NCI-H1092 treated with DMSO at 0.1 percent for 48 hours (cell line): ENCODE measurements at places on chromosomes 2 and 18.

DNA sequence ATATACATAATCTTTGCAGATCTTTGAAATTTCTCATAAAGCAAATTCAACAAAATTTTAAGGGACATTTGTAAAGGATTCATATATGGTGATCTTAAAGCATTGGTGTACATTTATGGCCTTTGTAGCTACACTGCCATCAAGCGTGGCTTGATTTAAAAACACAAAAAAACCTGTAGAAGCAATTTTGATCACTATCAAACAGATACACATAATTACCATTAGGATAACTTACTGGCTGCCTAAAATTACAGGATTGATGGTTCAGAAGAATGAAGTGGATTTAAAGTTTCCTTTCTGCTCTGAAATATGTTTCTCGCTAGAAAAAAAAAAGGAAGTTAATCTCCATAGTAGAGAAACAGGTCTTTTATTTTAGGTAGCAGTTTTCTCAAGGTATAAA lies 31.4 kb downstream of the MAPRE2 start:
- DNase-seq: no peak

GRCh38 chr2:88651646-88652045 lies 24.4 kb upstream of the EIF2AK3 start:
- no peak for DNase-seq

DNA sequence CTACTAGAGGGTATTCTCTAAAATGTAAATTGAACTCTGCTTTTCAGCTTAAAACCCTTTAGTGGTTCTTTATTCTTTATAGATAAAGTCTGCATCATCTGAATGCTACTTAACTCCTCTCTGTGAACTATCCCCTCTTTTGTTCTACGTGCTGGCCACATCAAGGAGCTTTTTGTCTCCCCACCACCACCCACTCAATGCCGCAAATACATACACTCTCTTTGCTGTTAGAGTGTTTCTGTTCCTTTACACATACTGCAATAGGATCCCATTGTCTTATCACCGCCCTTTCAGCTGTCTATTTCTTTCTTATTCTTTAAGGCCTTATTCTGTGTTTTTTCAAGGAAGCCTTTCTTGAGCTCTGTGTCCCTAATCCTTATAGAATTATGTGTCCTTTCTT lies 83.3 kb downstream of the EML4 start:
- DNase-seq: no peak

DNA sequence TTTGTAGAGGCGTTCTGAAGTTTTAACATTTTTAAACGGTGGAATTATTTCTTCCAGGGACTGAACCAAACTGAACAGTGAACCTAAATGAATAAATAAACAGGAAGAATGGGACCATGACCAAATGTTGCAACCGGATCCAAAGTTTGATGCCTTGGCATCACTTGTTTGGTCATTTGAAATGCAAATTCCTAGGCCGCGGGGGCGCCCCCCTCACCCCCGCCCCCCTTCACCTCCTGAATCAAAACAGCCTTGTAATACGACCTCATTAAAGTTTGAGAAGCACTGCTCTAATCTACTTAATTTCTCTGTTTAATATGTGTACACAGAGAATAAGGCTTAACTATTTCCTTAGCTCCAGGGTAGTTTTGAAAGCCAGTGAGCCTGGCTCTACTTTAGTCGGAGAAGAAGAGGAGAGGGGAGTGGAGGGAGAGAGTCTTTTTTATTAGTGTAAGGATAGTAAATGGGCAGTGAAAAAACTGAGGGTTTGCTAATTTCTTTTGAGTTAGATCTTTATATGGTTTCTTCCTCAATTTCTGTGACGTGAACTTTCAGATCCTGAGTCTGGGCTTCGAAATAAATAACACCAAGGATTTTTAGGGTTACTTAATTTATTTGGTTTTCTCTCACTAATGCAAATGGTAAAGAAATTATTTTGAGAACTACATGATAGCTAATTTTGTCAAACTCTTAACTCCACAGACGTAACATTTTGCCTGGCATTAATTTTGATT lies 5.7 kb downstream of the C2orf80 start:
- no peak for DNase-seq

- no peak for DNase-seq
These were observed 4.0 kb upstream of the MREG start for GRCh38 chr2:216017365-216017764.

- no peak for DNase-seq
These were observed 28.4 kb downstream of the CNRIP1 start for GRCh38 chr2:68291314-68291713.

DNA sequence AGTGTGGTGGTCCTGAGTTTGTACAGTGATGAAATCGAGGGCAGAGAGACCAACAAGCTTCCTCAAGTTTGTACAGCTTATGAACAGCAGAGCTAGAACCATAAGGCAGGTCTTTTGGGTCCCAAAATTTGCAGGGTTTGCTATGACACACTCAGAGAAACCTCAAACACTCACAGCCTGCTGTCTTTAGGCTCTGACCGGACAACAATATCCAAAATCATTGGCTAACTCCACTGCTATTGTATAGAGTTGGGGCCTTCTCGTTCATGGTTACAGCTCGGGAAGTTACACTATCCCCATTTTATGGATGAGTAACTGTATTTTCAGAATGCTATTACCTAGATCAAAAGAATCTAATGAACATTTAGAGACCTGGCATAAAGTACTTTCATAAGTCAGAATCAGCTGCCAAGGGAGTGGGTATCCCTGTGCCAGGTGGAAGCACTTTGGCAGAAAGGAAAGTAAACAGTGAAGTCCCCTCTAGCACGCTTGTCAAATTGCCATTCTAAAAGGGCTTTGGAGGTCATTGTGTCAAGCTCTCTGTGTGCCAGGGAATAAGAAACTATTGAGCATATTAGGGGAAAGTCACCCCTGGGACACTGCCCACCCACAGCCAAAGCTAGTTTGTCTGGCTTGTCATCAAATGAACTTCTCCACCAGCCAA lies 331.8 kb downstream of the ALK start:
- peak; percentile 51 for DNase-seq

DNA sequence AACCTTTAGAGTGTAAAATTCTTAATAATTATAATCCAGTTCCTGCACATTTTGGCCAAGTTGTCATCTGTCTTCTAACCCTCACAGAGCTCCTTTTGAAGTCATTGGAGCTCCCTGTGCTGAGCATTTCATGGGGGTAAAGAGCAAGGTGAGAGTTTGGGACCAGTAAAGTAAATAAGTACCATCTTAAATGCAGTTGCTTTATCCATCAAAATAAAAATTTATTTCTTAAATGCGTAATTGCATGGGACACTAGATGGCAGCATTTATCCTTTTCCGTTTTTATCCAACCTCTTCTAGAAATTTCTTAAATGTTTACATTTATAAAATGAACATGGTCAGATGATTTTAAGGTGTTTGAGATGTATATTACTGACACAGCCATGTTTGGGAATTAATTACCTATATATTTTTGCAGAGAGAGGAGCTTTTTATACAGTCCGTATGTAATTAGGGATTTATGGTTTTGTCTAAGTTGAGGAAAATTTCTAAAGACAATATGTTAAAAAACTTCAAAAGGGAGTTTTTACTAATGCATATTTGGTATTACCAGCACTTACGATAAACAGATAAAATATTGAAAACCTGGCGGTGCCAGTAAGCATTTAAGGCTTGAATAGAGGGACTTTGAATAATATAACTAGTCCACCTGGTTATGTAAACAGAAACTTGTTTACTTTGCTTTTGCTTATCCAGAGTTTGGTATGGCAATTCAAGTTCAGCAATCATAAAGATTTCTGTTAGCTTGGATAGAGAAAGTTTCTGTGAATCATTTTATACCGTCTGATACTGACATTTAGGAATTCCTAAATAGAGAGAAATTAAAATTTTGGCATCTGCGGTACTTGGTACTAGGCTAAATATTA lies 54.5 kb downstream of the ACSL3 start:
- no peak for DNase-seq

DNA sequence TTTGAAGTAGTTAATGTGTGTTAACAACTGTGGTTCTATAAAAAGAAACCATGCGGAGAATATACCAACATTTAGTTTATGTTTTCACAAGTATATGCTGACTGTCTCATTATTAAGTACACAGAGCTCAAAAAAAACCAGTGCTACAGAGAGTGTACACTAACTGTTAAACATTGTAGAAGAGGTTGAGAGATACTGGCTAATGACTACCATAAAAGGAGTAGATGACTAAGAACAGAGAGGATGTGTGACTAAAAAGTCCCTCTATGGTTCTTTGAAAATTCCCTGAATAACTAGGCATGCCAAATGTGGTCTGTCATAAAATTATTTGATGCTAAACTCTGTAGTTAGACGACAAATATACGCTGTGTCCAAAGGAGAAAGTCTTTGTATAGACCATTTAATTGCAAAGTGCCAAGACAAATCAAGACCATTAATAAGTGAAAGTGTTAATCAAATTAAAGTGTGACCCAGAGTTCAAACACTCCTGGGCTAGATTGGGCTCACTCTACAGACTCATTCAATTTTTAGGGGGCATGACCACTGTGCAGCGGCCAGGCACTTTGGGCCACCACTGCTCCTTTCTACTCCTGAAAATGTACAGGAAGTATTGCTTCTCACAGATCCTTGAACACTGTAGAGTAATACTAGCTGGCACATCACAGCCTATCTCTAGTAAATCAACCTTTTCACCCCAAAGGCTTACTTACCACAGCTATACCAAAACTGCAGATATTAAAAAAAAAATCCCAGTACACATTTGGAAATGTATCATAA lies 45.1 kb upstream of the SERTAD2 start:
- no peak for DNase-seq

DNA sequence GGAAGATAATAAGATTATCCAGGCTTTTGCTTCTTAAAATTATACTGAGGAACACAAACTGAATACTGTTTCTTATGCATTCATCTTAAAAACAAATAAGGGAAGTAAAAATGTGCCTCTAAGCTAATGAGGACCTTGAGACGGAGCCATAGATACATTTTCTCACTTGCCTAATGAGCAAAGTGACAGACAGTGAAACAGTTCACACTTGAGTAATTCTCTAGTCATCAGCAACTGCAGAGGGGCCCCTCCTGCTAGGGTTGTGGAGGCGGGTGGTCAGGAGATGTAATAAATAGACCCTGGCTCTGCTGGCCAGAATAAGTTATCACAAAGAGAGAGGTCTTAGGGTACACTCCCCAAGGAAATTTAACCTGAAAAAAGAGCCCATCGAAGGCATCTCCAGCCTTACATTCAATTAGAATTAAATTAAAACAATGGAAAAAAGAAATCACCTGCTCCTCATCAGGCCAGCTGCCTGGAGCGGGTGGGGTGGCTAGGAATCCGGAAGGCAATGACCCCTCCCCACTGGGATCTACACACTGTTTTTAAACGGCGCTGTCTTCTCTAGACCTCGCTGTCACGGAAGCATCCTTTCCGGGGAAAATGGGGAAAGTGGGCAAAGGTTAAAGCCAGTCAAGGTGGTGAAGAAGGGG lies 32.6 kb upstream of the INSIG2 start:
- DNase-seq: no peak

- DNase-seq: peak; percentile 15
These were observed 36.0 kb upstream of the STAT1 start for GRCh38 chr2:191049728-191050639.

DNA sequence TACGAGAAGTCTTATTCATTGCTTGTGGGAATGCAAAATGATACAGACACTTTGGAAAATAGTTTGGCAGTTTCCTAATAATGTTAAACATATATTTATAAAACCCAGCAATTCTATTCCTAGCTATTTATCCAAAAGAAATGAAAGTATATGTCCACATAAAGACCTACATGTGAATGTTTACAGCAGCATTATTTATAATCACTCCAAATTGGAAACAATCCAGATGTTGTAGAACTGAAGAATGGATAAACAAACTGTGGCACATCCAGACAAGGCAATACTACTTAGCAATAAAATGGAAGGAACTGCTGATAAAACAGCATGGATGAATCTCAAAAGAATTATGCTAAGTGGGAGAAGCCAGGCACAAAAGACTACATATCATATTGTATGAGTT lies 19.3 kb downstream of the MRPL33 start:
- no peak for DNase-seq

GRCh38 chr2:236997069-236997715 lies 88.5 kb upstream of the COPS8 start:
- peak; percentile 11 for DNase-seq

DNA sequence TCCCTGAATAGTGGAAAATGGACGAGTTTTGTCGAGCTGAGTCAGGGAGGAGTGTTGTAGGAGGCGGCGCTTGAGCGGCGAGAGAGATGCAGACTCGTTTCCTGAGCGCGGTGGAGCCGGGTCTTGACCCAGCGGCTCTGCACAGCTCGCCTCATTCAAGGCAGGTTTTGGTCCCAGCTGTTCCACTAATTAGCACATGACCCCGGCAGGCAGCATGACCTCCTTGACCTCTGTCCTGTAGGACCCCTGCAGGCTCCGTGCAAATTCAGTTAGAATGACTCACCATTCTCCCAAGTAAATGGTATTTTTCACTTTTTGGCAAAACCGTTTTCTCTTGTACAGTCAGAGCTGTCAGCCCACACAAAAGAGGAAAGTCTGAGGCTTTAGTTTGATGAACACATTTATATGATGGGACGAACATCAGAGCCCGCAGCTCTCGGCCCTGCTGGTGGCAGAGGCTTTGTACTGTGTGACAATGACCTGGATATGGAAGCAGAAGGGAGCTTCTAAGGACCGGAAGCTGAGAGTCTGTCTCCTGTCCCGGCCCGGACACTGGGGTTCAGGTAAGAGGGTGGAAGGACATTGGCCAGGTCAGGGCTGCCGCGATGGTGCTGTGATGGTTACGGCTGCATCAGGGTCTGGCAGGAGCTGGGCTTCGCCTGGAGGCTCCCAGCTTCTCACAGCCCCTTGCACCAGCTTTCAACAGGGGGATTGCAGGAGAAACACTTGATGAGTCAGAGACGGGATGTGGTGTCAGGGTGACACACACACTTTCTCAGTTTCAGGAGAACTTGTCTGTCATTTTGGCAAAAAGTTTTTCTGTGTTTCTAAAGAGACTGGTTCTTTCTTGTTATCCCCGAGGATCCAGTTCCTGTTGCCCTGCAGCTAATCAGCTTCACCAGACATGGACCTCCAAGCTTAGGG lies 29.9 kb upstream of the ALKAL2 start:
- DNase-seq: no peak

DNA sequence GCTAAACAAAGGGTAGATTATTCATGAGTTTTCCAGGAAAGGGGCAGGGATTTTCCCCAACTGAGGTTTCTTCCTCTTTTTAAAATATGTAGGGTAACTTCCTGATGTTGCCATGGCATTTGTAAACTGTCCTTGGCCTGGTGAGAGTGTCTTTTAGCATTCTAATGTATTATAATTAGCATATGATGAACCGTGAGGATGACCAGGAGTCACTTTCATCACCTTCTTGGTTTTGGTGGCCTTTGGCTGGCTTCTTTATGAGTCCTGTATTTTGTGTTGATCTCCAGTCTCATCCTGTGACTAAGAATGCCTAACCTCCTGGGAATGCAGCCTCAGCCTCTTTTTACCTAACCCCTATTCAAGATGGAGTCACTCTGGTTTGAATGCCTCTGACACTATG lies 391.0 kb upstream of the LINC00305 start:
- no peak for DNase-seq

GRCh38 chr2:128280901-128281321 lies 37.8 kb downstream of the HS6ST1 start:
- DNase-seq: no peak
